C1 segment of cervical spinal cord (tissue), 14 donors: ENCODE measurements at places on chromosomes 6 and 20.

GRCh38 chr6:88614316-88614877, 349.0 kb downstream of the RNGTT start:
- DNase-seq = no peak

DNA sequence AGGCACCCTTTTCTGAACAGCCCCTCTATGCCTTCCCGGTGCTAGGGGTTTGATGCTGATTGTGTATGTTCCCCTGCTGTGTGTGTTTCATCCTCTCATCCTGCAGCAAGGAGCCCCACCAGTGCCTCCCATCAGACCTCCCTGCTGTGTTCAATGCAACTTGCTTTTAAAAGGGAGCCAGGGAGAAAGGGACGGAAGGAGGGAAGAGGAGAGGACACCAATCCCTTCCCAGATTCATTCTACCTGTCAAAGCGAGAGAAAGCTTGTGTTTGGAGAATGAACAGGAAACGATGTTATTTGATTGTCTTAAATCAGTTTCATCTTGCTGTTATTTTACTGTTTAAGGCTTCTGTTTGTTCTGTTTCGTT, 259.2 kb downstream of the ADGB start:
- DNase-seq = no peak

DNA sequence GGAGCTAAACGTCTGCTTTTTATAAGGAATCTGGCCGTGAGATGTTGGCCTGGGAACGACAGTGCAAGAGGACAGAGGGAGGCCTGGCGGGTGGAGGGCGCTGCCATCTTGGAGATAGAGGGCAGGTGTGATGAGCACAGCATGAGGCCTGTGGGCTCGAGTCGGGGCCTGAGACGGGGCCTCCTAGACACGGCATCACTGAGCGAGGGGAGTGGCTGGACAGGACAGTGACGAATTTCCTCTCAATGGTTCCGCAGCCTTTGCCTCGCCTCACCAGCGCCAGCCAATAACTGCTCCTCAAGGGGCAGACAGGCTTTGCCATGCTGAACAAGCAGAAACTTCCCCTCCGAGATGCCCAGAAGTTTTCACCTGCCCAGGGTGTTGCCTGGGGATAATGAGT, 376.7 kb downstream of the THBS2 start:
- no peak for DNase-seq

- no peak for DNase-seq
Measured at GRCh38 chr6:161135695-161136591, 137.9 kb downstream of the AGPAT4 start.

DNA sequence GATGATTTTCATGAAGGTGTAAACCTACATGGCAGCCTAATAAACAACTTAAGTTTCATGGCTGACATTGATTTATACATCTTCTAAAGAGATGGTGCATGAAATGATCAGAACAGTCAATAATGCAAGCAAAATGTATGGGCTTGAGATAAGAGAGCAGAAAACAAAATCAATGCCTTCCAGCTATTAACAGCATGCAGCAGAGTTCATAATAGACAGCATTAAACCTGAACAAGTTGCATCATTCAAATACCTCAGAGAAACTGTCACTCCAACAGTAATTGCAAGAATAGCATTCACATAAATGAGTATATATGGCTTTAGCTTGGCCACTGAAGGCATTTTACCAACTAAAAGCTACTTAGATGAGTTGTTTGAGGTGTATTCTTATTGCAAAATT, 319.6 kb upstream of the ARID1B start:
- no peak for DNase-seq

DNA sequence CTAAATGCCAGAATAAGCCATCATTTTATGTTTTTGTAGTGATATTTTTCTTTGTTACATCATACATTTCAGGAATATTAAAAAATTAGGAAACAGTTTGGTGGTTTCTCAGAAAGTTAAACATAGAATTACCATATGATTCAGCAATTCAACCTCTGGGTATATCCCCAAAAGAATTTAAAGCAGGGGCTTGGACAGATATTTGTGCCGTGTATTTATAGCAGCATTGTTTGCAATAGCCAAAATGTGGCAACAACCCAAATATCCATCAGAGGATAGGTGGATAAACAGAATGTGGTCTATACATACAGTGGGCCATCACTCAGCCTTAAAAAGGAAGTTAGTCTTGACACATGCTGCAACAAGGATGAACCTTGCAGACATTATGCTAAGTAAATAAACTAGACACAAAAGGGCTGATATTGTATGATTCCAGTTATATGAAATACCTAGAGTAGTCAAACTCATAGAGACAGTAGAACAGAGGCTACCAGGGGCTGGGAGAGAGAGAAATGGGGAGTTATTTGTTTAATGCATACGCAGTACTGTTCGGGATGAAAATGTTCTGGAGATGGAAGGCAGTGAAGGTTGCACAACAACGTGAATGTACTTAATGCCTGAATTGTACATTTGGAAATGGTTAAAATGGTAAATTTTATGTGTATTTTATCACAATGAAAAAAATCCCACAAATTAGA, 18.9 kb upstream of the TRAF3IP2 start:
- no peak for DNase-seq

DNA sequence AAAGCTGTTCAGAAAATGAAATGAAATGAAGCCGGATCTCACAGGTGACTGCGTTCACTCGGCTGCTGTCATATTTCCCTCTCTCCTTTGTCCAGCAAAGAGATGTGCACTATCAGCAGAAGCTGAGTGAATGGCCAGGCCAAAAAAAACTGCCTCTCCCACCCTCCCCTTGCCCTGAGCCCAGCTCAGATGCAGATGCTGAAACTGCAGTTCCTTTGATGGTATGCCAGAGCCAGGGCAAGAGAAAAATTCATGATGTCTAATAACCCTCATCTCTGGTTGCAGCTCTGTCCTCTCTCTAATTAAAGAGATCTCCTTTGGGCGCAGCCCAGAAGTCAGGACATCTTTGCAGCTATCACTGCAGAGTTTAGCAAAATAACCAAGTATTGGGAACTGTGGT, 210.5 kb upstream of the RIN2 start:
- no peak for DNase-seq
